GOT3 (cell line): ENCODE measurements at places on chromosomes 13 and 19.

DNA sequence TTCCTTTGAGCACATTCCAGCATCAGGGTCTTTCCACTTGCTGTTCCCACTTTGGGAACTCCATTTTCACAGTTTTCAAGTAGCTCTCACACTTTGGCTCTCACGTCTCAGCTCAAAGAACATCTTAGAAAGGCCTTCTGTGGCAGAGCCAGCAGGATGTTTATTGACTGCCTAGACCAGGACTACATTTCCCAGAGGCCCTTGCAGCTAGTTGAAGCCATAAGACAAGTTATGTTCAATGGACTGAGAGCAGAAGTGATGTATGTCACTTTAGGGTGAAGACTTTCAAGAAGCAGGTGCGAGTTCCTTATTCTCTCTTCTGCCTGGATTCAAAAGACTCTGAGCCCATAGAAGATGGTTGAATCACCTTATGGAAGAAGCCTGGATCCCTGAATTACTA, 4.3 kb upstream of the HAUS5 start:
- DNase-seq, result no peak

DNA sequence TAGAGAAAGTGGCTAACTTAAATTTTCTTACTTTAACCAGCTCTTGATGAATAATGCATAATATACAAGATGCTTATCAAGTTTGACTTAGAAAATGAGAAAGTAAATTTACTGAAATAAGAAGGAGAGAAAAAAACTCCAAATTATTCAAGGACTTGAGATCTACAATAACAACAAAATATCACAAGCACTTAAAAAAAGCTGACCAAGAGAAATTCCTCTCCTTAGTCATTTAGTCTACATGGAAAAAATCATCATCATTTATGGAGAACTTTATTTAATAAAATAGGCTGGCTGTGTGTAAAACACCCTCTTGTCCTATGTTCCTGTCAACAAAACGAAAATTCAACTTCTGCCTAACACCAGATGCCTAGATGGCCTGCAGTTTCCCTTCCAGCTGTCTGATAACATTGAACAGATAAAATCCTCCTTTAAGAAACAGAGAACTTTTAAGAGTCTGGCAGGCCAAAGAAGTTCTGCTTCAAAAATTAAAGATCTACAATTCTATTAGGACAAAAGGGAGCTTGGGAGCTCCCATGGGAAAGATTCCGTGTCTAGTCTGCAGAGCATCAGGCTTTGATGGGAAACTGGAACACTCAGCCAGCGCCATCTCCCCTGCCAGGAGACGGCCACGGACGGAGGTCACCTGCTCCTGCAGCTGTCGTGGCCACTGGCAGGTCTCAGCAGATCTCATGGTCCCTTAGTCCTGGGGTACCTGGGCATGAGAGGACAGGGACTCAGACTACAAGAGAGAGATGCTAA, 37.9 kb upstream of the ATP11A start:
- no peak for DNase-seq

DNA sequence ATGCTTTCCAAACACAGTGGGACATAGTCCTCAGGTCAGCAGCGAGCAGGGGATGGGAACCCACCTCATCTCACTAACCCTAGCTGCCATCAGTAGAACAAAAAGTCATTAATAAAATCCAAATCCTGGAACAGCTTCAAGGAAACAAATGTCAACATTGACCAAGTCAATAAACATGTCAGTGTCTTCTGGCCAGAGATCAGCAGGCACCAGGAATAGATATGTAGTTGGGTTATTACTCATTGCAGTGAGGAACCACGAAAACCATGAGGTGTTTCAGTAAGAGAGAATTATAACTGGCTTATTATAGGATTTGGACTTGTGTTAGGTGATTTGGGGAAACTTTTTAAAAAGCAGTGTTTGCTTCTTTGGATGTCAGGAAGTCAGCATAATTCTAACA, 17.1 kb upstream of the CD33 start:
- no peak for DNase-seq

DNA sequence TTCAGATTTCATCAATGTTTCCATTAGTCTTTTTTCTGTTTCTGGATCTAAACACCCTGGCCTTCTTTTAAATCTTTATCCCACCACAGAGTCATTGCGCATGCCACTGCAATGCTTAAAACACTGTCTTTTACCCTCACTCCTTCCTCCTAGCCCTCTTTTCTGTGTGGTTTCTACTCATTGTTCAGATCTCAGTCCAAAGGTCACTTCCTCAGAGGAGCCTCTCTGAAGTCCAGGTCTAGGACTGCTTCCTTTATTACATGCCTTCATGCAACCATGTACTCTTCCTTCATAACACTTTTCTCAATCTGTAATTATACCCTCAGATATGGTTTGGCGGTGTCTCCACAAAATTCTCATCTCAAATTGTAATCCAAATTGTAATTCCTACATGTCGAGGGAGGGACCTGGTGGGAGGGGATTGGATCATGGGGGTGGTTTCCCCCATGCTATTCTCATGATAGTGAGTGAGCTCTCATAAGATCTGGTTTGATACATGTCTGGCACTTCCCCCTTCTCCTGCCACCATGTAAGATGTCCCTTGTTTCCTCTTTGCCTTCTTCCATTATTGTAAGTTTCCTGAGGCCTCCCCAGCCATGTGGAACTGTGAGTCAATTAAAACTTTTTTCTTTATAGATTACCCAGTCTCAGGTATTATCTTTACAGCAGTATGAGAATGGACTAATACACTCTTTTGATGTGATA, 808.9 kb downstream of the DIAPH3 start:
- DNase-seq, result no peak

GRCh38 chr19:35629332-35629633, 447 bp downstream of the RBM42 start:
- no peak for DNase-seq

DNA sequence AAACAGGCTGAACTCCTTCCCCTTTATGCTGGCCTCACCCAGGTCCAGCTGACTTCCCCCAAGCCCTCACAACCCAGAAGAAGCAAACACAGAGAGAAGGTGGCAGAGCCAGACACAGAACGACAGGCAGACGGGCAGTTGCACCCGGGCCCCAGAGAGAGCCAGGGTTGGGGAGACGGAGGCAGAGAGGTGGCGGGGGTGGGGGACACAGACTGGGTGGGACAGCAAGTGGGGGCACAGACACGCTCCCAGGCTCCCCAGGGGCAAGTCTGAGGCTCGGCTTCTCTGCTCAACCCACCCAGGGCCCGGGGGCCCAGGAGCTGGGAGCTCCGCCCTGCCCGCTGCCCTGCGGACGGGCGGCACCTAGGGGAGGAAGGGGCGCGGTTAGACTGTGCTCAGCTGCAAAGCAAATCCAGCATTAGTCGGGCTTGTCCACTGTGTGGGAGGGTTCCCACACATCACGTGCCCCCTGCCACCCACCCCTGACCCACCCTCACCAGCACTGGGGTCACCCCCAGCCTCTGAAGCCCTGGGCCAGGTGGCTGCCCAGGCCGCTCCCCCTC, 31.3 kb upstream of the ASF1B start:
- DNase-seq, result no peak

- DNase-seq, result no peak
These were observed 127.3 kb upstream of the EDNRB start for GRCh38 chr13:78045916-78046315.
